ENCODE measurements at places on chromosomes 3 and 15. TPM values are rescaled to one million over a fixed set of nuclear protein-coding genes. Genes with fewer than 3 reads are reported as not detected.

- no peak for DNase-seq
These were observed 8.8 kb downstream of the SLC6A20 start for GRCh38 chr3:45787551-45787950.

DNA sequence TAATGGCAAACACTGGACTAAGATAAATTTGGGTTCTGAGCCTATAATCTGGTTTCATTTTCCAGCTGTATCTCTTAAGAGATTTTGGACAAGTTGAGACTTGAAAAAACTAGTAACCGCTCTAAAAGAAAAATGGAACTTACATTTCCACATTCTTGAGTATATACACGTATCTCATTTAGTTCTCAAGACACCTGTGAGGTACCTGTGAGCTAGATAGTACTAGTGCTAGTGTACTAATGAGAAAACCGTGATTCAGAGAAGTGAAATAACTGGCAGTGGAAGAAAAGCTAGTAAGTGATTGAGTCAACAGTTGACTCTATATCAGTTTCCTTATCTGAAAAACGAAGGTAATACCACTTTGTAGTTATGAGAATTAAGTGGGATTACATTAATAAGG, 62.2 kb upstream of the PAQR5 start:
- DNase-seq: no peak

- DNase-seq: peak; percentile 18
These were observed 358.6 kb upstream of the ARHGEF26 start for GRCh38 chr3:153762411-153763235.

DNA sequence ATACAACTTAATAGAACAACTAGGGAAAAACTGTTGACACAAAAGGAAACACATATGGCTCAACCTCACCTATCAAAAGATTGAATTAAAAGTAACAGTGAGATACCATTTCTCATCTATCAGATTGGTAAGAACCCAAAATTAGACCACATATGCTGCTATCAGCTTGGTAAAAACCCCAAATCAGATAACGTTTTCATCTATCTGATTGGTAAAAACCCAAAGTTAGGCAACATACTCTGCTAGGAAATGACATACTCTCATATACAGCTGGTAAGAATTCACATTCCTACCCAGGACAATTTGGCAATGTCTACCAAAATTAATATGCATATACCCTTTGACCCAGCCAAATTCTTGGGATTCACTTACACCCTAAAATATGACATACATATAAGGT, 26.3 kb downstream of the NRG4 start:
- DNase-seq: no peak

GRCh38 chr15:56741541-56741940, 8.2 kb upstream of the ZNF280D start:
- DNase-seq: no peak

DNA sequence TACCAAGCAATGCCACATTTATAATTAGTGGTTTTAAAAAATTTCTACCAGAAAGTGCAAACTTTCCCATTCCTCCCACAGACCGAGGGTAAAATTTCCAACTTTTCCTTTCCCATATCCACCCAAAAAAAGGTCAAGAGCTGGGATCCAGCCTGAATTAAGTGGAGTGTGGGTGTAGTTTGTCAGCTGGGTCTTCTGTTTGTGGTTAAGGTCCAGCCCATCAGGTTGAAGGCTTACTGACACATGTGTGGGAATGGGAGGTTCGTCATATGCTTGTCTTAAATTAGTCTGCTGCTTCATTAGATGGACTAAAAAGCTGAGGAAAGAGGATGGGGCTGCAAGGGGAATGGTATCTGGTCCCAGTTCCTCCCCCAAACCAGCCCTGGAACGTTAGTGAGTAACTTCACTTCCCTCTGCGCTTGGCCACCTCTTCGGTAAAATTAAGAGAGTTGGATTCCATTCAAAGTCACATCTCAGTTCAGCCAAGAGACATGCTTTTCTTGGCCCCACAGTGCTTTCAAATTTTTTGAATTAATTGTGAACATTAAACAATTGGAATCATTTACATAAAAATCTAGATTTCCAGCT, 59.0 kb upstream of the PLCL2 start:
- DNase-seq: no peak

DNA sequence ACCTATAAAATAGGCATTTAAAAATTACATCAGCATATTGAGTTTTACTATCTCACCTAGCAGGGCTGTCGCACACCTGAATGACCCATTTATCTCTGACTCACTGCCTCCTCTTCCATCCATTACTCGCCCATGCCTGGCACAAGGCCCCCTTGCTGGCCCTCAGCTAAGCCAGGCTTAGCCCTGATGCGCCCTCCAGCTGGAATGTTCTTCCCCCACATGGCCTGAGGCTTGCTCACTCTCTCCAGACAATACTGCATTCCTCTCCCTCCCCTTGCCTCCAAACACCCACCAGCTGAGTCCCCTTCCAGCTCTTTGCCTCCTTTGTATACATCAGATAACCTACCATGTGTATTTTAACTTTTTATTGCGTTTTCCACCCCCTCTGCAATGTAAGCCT, 7.2 kb downstream of the SH3BP5 start:
- peak; percentile 81 for DNase-seq

- DNase-seq: no peak
These were observed 920 bp downstream of the SLC15A2 start for GRCh38 chr3:121895121-121895520.

- no peak for DNase-seq
These were observed 193.8 kb downstream of the BCHE start for GRCh38 chr3:165643425-165643824.

- DNase-seq: peak; percentile 37
These were observed 5.0 kb upstream of the UACA start for GRCh38 chr15:70768257-70768883.

DNA sequence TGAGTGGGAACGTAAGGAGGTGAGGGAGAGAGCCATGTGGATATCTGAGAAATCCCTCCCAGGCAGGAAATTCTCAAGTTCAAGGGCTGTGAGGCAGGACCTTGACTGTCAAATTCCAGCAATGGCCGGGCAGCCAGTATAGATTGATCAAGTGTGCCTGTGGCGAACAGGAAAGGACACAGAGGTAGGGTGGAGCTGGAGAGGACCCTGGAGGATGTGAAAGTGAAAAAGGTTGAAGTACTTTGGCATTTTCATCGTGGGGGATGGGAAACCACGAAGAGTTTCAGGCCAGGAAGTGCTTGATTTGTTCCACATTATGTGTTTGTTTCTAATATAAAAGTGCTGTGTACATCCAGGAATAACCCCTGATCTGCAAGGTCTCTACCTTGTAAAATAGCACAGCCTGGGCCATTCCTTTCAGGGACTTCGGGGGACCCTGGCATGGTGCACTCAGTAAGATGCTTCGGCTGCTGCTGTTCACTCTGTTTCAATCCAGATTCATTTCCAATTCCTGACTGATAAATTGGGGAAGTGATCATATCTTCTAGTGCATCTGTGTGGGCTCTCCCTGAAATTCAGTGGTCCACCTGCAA, 156.6 kb downstream of the MCTP2 start:
- no peak for DNase-seq

- no peak for DNase-seq
These were observed 41.2 kb downstream of the ADIPOQ start for GRCh38 chr3:186883686-186884058.

DNAH12 gene
- 0.57 TPM for total RNA-seq

FEZF2 gene
- total RNA-seq: not detected

CMC1 gene
- total RNA-seq: 9.2 TPM

MGLL gene
- 1.0 TPM for total RNA-seq

GOLGA8J gene
- not detected for total RNA-seq

Measured in cardiac muscle cell (in vitro differentiated cells and primary cell).